ENCODE measurements at places on chromosomes 11 and 22.

GRCh38 chr11:6027501-6027900 is 3.1 kb downstream of the OR56A1 start:
- no peak for DNase-seq

- DNase-seq = no peak
Measured at GRCh38 chr11:119188067-119188466, 2.8 kb downstream of the NHERF4 start.

- DNase-seq = no peak
Measured at GRCh38 chr11:66710384-66710930, 18.6 kb downstream of the SPTBN2 start.

DNA sequence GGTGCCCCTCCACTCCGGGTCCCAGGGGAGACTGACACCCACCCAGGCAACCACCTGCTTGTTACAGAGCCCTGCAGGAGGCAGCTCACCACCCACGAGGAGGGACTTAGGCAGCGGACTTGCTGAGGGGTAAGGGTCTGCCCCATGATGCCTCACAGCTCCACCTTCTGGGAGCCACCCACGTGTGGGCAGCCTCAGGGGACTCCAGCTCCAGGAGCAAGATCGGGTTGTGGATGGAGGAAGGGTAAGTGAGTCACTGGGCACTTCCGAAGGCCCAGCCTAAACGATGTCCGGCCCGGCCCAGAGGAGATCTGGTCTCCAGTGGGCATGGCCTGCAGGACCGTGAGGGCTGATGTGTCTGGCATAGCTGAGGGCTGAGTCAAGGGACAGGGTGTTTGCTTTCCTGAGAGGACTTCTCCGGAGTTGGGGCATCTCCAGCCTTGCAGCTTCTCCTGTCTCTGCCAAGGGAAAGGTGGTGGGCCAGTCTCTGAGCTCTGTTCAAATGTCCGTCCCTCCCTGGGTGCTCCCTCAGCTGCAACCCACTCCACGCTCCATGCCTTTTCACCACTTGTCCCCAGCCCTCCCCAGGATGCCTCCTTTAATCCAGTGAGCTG is 32.3 kb upstream of the P2RY2 start:
- DNase-seq = no peak

DNA sequence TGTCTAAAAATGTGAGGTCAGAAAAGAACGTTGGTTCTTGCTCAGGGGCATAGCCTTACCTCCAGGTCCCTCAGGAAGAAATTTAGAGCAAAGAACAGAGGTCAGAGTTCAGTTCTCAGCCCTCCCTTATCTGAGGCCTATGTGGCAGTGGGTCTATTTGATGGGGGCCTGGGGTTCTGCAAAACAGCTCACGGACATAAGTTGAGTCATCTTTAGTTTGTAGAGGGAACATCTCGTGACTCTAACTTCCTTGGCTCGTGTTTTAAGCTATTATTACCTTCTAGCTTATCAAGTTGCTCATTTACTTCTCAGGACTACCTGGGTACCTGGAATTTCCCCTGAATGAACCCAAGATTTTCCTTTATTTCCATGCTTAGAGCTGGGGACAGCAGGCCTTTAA is 91.3 kb upstream of the AMOTL1 start:
- no peak for DNase-seq

DNA sequence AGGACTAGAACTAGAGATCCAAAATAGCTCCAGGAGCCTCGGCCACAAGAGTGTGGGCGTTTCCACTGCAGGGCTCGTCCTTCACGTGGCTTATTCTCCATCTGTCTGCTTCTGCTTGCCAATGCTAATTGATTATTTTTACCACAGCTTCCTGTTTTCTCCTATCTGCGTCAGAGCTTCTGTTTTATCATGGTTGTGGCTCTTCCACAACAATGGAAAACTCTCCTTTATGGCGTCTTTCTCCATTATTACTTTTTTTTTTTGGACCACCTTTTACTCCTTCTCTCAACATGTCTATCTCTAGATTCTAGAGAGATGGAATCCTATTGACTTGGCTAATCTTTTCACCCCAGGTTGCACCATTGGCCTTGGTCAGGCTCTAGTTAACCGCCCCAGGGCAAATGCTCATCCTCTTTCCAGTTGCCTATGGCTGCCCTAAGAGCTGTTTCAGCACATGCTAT is 25.9 kb downstream of the CAT start:
- DNase-seq = peak; percentile 83
